ENCODE measurements at places on chromosomes 1 and 21. TPM values are rescaled to one million over a fixed set of nuclear protein-coding genes. Genes with fewer than 3 reads are reported as not detected.

The ARMH1 gene
- total RNA-seq: 1.0 TPM

GRCh38 chr1:184215274-184215925, 163.9 kb downstream of the TSEN15 start:
- DNase-seq: no peak

- DNase-seq: no peak
These were observed 129.6 kb downstream of the LRRC7 start for GRCh38 chr1:69697340-69697739.

- DNase-seq: peak; percentile 11
These were observed 502 bp upstream of the SLC35A3 start for GRCh38 chr1:99969260-99969728.

DNA sequence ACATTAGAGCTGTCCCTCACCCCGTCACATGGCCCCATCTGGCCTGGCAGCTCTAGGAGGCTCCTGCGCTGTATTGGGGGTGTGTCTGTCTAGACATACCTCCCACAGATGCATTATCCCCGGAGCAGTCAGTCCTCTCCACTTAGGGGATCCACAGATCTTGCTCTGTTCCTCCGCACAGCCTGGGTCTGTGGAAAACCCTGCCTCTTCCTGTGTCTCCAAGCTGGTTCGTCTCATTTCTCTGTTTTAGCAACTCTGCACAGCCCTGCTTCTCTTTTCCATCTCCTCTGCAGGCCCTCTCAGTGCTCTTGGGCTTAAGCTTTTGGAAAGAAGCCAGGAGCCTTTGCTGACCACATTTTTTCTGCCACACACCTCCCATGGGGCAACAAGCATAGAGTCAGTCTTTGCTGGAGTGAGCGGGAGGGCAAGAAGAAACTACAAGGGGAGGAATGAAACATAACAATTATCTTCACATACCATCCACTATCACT, 241.5 kb downstream of the FOXD2 start:
- DNase-seq: no peak

All from prostate gland (tissue), 2 donors.